Left kidney (tissue), 8 donors: ENCODE measurements at places on chromosomes 2 and 18. TPM values are rescaled to one million over a fixed set of nuclear protein-coding genes. Genes with fewer than 3 reads are reported as not detected.

Gene LYG2
- 1.0 TPM for polyA plus RNA-seq

Gene KLHL41
- polyA plus RNA-seq = 1.9 TPM

Gene BMPR2
- polyA plus RNA-seq = 67.8 TPM

Gene CABYR
- 13.0 TPM for polyA plus RNA-seq

Gene SERPINB13
- polyA plus RNA-seq = not detected

Gene LOXHD1
- 1.4 TPM for polyA plus RNA-seq
